ENCODE measurements at places on chromosomes 13 and 19.

DNA sequence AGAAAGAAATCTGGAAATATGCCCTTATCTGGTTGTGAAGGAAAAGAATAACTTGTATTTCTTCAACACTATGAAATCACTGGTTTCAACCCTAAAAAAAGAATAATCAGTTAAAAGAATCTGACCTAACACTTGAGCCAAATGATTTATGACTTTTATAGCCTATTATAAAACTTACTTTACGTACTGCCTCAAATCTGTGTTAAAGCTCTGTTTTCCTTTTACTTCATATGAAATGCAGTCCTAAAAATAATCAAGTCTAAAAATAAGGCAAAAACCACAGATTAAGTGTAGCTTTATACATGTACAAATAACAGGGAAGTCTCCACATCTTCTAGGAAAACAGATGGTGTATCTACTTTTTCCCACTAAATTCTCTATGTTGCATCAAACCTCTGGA is 101.3 kb downstream of the VWA8 start:
- DNase-seq, result no peak

DNA sequence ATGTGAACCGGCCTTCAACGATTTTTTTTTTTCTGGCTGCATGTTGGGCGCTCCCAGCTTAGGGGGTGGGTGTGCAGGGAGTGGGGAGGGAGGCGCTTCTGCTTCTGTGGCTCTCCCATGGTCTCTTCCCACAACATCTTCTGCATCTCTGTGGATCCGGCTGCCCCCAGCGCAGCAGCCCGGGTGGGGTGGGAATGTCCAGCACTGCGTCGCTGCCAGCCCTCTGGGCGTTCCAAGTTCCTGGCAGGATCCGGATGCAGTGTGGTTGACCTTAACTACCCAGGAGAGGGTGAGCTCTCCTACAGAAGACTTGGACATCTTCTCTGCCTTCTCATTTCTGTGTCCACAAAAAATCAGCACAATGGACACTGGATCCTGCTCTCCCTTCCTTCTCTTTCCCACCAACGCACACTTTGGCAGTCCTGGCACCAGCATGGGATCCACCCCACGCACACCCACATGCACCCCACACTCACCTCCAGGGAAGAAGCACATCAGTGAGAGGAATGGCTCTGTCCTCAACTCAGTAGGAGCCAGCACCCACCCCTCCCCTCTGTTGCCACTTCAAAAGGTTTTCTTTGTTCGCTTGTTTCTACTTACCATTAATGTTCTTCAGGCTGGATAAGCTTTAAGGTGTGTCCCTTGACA is 177.3 kb downstream of the COL4A1 start:
- DNase-seq, result no peak

DNA sequence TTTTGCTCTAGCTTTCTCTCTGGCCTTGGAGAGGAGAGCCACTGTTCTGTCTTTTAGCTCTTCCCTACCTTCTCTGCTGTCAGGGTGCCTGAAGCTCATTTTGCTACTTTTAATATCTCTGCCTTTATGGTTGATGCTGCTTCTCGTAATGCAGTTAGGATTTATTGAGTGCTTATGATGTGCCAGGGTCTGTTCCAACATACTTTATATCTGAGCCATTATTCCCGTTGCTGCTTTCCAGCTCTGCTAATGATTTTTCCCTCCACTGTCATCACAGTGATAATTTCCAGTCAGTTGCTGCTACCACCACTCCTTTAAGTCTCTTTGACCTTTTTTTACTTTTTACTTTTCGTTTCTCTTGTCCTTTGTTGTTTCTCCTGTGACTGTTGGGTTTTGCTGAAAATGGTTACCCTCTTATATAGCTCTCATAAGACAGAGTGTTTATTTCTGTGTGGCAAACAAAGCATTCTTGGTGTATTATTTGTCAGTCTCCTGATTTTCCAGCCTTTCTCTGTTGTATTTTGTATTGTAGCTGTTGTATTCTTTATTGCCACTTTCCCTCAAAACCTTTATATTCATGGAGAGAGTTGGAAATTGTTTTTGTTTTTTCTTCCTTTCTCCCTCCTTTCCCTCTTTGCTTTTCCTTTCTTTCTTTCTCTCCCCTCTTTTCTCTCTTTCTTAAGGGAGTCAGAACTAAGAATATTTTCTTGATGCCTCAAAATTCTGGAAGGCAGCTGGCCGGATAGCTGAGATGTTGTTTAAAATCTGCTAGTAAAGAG is 37.4 kb downstream of the COG6 start:
- DNase-seq, result no peak

- DNase-seq, result no peak
These were observed 7.5 kb upstream of the ZNF440 start for GRCh38 chr19:11806354-11807098.

DNA sequence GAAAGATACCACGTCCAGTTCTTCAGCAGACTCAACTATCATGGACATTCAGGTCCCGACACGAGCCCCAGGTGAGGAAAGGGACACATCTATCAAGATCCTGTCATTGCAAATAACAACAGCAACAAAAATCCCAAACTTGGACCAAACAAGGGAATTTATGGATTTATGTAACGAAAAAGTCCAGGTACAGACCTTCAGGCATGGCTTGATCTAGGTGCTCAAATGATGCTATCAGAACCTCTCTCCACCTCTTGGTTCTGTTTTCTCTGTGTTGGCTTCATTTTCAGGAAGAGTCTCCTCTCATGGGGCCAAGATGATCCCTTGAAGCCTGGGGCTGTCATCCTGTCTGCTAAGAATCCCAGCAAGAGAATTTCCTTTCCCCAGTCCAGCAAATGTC is 2.9 kb downstream of the FXYD5 start:
- DNase-seq, result no peak

GRCh38 chr19:2064788-2065524 is 13.9 kb upstream of the MKNK2 start:
- no peak for DNase-seq

- no peak for DNase-seq
These were observed 139.6 kb downstream of the CACNA1A start for GRCh38 chr19:13366529-13367143.

DNA sequence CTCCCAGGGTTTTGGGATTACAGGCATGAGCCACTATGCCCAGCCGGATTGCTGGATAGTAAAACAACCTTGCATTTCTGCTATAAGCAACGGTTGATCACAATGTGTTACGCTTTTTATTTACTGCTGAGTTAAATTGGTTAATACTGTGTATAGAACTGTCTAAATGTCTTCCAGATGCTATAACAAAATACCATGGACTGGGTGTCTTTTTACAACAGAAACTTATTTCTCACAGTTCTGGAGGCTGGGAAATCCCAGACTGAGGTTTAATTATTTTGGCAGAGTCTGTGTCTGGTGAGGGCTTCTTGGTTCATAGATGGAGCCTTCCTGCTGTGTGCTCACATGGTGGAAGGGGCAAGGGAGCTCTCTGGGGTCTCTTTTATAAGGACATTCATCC is 65.5 kb downstream of the ING1 start:
- no peak for DNase-seq

- no peak for DNase-seq
These were observed 11.3 kb downstream of the PRKCSH start for GRCh38 chr19:11446652-11447301.

DNA sequence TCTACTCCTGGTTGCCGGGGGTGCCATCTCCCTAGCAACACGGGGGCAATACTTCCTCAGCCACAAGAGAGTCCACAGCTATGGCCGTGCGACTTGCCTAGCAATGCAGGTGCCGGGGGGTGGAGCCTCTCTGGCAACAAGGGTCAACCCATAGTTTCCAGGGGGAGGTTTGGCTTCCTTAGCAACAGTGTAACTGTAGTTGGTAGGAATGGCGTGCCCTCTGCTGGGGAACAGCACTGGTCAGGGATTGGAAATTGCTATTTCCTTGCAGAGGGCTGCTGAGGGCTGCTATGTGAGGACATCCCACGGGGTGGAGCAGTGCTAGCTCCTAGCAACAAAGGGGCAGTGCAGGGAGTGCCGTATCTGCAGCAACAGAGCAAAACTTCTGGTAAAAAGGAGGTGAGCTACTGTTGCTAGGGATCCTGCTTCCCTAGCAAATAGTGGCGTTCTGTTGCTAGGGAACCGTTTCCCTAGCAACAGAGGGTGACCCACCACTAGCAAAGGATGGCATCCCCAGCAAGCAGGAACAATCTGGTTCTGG is 7.0 kb upstream of the TMC4 start:
- DNase-seq, result no peak

- DNase-seq, result no peak
These were observed 38.7 kb downstream of the CYP4F2 start for GRCh38 chr19:15859187-15859586.

- DNase-seq, result no peak
These were observed 47.2 kb downstream of the LYL1 start for GRCh38 chr19:13055213-13056051.

GRCh38 chr13:48295271-48295670 is 8.3 kb upstream of the RB1 start:
- DNase-seq, result no peak

DNA sequence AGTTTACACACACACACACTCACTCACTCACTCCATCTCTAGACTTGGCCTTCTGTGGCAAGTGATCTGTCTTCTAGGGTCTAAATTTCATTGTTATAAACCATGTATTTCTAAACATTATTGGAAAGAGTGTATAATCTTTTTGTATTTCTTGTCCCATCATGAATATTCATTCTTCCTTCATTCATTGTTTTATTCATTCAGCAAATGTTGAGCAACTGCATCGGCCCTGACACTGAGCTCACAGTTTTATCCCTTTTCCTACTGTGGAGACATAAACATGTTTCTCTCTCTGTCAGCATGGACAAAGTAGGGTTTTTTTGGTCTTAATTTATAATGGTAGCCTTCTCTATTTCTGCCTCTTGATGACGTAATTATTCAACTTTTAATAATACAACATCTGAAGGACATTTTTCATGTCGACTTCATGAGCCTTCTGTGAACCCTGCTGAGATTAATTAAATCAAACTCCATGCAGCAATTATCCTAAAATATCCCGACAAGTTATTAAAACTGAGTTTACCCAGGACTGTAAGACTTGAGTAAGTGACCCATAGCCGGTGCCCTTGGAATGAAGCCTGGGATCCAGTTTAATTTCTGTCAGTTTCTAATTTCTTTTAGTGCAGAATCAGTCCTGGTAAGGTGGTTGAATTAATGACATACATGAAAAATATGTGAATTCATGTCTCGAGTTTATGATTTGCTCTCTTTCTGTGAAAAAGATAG is 7.3 kb downstream of the SPATA13 start:
- no peak for DNase-seq

- no peak for DNase-seq
These were observed 89.5 kb upstream of the SPATA13 start for GRCh38 chr13:24071016-24071415.

DNA sequence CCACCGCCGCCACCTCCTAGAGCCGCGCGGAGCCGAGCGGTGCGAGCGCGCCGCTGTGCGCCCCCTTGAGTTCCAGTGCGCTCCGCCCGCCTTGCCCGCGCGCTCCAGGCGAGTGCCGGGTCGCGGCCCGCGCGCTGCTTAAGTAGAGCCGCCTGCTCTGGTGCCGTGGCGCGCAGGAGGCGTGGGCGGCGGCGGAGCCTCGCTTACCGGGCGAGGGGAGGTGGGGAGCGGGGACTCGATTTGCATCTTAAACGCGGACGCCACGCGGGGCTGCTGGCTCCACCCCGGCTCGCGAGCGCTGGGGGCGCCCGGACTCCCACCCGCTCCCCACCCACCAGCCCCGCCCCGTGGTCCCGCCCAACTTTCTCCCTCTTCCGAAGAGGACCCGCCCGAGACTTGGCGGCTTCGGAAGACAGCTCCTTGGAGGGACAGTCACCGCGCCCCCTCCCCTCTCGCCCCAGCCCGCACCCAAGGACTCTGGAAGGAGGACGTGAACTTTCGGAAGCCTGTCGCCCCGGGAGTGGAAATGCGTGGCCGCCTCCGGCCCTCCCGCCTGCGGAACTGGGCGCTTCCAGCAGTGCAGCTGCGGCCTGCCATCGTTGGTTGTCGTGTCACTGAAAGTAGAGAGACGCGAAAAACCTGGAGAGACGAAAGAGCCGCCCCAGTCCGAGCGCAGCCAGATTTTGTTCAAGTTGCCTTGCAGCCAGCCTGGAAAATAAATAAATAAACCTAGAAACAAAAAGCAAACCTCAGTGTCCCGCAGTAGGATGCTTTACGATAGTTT is at the start of gene KCTD12:
Gene KCTD12 (minus strand): TSS at position 114 of the 784 bp plus-strand sequence. CDS start 257 bp downstream, outside the sequence.
- peak; percentile 66 for DNase-seq

GRCh38 chr19:34173193-34173956 is 1.1 kb downstream of the LSM14A start:
- DNase-seq, result no peak

DNA sequence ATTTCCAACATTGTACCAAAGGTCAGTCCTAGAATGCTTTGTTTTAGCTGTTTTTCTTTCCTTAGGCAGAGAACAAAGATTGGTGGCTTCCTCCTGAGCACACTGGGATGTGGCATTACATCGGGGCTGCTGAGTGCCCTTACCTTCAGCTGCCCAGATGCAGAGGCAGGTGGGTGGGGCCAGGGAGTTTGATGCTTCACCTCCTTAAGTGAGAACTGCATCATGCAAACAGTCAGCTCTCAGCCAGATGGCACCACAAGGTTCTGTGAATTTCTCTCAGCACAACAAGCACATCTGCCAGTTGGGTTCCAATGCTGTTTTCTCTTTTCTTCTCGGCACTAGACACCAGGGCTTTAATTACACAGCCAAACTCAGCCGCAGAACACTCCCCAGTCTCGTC is 87.4 kb upstream of the UBL3 start:
- peak; percentile 39 for DNase-seq

GRCh38 chr13:33352041-33352440 is 66.5 kb upstream of the STARD13 start:
- DNase-seq, result no peak

DNA sequence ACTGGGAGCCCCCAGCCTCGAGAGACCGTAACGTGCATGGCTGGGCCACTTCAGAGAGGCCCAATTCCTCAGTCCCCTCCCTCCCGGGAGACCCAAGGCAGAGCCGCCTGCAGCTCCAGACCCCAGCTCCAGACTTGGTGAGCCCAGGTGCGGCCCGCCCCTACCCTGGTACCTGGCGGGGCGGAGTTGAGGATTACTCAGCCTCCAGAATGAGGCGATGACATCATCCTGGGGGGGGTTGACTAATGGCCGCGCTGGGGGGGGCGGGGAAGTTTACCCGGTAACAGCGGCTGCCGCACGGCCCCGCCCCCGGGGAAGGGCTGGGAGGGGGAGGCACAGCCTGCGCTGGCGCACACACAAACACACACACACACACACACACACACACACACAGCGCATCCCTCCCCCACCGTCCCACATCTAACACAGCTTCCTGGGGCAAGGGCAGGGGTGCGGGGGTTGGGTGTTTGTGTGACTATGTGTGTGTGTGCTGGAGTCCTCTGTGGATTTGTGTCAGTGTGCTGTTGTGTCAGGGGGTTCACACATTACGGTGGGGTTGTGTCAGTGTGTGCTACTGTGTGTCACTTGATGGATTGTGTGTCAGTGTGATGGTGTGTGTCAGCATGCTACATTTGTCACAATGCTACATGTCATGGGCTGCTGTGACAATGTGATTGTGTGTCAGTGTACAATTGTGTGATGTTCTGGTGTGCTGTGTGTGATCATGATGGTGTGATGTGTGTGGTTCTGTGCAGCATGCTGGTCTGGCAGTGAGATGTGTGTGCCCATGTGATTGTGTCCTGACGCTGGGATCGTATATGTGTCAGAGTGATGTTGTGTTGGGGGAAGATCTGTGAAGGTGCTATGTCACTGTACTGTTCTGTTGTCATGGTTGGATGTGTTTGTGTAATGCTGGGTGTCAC is 10.3 kb upstream of the BBC3 start:
- no peak for DNase-seq

- no peak for DNase-seq
These were observed 4.4 kb downstream of the EXOSC5 start for GRCh38 chr19:41392775-41393174.

Data from stimulated activated CD4-positive, alpha-beta T cell treated with anti-CD3 and anti-CD28 coated beads, Interleukin-15, amount 100 ng/mL, for 48 hours (primary cell).